ENCODE measurements at places on chromosomes 6 and 20. TPM values are rescaled to one million over a fixed set of nuclear protein-coding genes. Genes with fewer than 3 reads are reported as not detected.

DNA sequence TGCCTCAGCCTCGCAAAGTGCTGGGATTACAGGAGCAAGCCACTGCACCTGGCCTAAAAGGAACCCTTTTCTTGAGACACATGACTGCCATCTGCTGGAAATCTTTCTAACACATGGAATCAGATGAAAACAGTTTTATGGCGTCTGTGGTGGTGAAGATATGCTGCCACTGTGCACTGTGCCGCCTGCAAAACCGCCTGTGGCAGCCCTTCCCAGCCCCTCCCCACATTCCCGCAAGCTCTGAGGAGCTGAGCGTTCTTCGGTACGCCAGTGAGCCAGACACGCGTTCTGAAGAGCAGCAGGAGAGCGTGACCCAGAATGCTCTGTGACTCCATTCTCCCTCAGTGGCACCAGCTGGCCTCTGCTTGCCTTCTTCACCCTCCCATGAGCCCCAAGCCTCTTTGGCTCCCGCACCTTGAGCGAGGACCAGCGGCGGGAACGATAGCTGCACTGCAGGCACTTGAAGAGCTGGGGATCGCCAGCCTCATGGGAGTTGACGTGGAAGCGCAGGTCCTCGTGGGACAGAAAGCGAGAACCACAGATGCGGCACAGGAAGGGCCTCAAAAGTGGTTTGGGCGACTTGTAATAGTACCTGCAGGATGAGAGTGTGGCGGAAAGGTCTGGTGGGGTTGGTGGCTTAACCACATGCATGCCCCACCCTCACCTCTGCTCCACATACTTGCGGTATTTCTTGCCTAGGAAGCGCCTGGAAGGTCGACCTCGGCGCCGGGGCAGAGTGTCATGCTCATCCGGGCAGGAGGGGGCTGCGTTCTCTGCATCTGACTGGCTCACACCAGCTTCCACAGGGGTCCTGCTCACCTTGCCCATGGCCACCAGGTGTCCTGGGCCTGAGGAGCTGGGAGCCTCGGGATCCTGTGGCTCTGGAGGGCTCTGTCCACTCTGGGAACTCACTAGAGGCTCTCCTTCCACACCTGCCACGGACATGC lies 8.7 kb downstream of the ZNF335 start:
- peak; percentile 48 for DNase-seq

DNA sequence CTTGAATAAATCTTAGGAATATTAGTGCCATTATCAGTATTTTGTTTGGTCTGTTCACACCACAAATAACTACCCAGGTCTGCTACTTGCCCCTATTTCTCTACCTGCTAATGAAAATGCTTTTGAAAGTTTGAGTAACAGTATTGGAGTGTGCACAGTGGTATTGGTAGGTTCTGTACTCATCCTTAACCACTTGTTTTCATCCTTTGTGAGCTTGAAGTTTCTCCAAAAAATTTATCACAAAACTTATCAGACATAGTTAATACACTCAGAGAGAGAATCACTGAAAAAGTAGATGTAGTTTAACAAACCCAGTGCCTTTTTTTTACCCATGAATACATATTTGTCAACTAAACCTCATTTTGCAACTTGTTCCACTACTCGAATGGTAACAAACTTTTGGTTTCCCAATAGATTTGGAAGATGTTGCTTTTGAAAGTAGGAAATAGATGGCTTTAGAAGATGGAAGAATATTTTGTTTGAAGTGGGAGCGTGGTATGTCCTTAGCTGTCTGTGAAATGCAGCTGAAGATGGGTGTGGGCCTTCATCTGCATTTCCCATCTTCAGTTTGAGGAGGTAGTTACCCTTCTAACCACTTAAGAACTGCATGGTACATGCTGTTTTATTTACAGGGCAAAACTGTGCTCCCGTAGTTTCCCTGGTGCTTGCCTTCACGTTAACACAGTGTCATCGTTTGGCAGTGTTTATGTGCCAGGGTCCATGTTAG lies 9.0 kb downstream of the PTPN1 start:
- DNase-seq = peak; percentile 49

The EFCAB8 gene
- total RNA-seq = 0.94 TPM

DNA sequence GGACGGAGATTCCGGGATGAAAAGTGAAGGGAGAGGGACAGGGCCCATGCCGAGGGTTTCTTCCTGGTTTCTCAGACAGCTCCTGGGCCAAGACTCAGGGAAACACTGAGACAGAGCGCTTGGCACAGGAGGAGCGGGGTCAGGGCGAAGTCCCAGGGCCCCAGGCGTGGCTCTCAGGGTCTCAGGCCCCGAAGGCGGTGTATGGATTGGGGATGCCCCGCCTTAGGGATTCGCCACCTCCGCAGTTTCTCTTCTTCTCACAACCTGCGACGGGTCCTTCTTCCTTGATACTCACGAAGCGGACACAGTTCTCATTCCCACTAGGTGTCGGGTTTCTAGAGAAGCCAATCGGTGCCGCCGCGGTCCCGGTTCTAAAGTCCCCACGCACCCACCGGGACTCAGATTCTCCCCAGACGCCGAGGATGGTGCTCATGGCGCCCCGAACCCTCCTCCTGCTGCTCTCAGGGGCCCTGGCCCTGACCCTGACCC lies 55.0 kb upstream of the HLA-A start:
- peak; percentile 53 for DNase-seq

GRCh38 chr20:58492074-58492718 lies 23.0 kb downstream of the APCDD1L start:
- no peak for DNase-seq

- DNase-seq = no peak
These were observed 373.5 kb downstream of the CDC5L start for GRCh38 chr6:44761046-44761445.

DNA sequence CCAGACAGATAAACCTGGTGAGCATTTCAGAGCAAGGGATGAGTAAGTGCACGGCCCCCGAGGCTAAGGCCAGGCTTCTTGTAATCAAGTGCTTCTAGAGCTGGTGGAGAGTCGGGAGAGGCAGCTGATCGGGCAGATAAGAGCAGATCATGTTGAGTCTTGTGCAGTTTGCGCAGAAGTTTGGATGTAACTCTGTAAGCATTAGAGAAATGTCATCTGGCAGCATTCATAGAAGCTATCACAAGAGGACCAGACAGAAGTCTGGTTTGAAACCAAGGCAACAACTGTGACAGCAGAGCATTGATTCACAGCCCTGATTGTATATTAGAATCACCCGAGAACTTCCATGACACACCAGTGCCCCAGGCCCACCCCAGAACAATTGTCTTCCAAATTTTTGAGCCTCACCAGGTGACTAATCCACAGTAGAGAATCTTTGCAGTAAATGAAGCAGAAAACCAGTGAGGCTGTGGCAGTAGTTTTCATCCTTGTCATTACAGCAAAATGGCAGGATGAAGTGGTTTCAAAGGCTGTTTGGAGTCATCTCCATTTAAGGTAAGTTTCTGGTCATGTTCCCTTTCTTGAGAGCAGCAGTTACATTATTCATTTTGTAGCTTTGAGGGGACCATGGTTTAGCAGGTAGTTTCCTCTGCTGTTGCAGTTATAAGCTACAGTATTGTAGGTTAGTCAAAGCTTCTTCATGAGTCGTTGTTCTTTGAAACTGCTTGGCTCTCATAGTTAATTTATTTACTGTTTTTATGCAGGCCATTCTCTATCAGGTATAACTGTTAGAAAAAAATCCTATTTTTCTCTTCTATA lies 84.1 kb downstream of the RNF217 start:
- no peak for DNase-seq

The GTSF1L gene
- not detected for total RNA-seq

DNA sequence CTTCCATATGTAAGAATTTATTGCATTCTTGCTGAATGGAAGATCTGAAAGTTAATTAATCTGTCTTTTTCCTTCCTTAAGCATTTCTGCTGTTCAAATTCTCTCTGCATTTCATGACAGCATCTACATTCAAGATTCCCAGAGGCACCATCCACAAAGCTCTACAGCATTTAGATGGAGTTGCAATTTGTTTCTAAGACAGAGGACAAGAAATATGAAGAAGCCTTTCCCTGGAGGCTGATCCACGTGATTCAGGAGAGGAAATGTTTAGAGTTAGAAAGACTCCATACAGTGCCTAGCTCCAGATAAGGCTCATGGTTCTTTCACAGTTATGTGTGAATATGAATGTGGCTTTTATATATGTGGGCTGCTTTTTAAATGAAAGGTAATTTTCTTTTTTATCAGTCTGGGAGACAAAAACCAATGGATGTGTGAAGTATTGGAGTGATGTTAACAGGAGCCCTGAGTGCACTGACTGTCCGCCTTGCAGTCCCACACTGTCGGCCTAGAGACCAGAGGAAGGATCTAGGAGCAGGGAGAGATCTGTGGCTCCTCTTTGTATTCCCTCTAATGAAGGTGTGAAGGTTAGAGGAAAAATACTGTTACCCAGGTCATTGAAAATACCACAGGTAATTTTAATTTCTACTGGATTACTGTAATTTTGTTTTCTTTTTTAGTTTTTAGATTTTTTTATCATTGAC lies 686.6 kb upstream of the GJE1 start:
- DNase-seq = no peak

The HAO1 gene
- total RNA-seq = not detected

The TCF19 gene
- total RNA-seq = 86.7 TPM

The SLC22A7 gene
- total RNA-seq = not detected

The LY6G5B gene
- 27.4 TPM for total RNA-seq

- no peak for DNase-seq
These were observed 691 bp downstream of the ATRN start for GRCh38 chr20:3471397-3472021.

DNA sequence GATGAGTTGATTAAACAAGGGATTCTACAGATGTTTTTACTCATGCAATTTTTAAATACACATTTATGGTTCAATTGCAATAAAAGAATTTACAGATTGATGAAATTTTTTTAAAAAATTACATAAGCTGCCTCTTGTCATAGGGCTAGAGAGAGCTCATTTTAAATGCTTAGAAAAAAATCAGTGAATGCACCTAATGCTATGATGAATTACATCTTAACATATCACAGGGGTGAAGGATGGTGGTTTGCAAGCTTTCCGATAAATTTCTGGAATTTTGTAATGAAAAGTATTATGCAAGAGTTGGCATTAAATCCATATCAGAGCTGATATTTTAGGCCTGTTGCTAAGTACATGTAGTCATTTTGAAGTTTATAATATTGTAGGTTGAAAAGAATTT lies 29.6 kb downstream of the DSE start:
- DNase-seq = no peak

DNA sequence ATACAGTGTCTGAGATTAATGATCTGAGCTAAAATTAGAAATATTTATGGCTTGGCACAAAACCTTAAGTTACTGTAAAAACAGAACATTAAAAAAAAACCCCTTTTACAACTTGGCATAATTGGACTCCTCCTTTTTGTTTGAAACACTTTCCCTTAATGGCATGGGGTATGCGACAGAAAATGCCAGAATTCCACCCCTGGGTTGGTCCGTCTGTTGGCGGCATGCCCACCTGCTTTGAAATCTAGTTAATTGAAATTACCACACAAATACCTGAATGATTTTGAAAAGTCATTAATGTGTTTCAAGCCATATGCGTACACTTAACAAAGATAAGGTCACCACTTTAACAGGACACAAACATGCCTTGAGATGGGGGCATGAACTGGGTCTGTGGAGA lies 175.1 kb upstream of the FOXQ1 start:
- no peak for DNase-seq

The TREM2 gene
- total RNA-seq = not detected

DNA sequence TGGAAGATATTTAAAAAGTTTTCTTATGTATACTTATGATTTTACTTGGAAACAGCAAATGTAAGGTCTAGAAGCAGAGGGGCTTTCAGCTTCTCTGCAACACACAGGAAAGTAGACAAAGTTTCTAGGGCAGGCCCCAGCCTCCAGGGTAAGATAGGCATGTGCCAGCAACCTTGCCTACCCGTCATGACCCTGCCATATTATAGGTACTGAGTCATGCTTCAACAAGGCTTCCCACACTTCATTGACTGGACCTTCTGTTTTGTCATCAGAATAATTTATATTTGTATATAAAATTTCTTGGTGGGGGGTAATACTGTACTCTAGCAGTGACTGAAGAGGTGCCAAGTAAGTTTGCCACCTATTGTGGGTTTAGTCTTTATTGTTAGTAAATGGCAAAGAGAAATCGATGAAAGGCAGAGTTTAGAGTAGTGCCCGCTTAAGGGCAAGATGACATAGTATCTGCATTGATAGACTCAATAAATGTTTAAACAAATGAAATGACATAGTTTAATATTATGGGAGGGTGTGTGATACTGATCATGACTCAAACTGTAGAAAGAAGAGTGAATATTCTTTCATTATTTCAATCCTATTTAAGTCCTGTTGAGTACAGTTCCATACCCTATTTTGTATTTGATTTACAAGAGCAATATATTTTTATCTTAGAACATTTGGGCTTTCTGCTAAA lies 95.6 kb downstream of the JARID2 start:
- DNase-seq = no peak

DNA sequence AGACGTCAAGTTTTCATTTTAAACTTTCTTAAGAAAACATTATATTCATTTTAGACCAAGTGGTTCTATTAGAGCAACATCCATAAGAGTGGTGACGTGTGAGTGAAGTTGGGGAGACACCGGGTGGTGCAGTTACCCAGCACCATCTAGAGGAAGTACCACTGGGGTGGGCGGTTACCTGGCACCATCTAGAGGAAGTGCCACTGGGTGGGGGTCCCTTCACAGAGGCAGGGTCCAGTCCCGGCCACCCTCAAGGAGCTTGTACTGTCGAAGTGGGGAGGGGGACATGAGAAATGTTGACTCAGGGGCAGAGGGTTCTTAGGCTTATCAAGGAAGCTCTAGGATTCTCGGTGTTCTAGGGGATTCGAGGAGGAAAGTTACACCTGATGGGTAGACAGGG lies 26.2 kb downstream of the PHACTR3 start:
- DNase-seq = no peak

Measured in activated CD4-positive, alpha-beta T cell treated with anti-CD3 and anti-CD28 coated beads, Interleukin-2, amount 10 ng/mL, durations not matched to agents 7 days and 5 days (primary cell).